Panc1 (cell line): ENCODE measurements at places on chromosomes 4 and X.

DNA sequence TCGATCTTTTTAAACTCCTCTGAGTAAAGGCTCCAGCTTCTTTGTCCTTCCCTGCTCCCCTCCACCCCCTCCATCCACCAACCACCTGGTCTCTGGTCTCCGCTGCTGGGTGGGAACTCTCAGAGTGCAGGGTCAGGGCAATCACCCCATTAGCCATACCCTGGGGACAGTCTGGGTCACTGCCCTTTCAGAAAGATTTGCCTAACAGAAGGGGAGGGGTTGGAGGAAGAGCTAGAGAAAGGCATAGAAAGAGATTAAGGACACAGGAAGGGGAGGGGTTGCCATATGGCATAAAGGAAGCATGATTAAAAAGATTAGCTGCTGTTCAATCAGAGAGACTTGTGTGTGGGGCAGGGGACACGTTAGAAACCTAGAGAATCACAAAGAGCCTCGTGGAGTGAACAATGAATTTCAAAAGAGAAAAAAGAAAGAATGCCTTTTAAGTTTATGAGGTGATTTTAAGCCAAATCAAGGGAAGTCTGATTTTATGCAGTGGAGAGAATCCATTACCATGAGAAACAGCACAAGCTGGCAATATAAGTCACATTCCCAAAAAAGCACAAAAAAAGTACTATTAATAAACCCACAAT is 115.5 kb upstream of the ACSL4 start:
- no peak for DNase-seq

DNA sequence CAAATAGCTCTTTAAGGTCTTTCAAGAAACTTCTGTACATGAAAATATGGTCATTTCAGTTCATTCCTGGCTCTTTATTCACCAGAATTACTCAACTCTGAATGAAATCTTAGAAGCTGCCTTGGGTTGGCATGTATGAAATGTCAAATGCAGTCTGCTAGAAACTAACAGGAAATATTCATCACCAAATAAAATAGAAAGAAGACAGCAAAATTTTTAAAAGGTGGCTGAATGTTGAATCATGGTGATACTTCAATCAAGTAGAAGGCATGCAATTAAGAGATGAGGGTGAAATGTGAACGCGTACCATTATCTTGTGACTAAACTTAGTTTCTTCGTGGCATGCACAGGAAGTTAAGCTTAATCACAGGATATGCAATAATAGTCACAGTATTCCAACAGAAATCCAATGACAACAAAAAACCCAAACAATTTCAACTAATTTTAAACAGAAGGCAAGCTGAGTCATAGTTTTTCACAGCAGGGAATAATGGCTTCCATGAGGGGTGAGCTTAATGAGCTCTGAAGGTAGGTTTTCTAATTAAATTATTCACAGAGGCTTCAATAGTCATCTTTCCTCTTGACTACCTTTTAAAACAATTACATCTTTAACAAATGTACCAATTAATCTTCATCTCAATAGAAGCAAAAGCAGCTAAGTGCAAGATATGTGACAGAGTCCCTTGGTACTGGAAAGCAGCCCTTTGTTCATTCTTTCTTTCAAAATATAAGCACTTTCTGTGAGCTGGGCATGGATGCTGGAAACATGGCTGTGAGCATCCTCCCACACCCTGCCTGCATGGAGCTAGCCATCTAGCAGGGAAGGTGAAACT is 44.5 kb downstream of the SCFD2 start:
- DNase-seq = peak; percentile 22

GRCh38 chrX:17187136-17187756 is 187.8 kb upstream of the NHS start:
- DNase-seq = no peak

DNA sequence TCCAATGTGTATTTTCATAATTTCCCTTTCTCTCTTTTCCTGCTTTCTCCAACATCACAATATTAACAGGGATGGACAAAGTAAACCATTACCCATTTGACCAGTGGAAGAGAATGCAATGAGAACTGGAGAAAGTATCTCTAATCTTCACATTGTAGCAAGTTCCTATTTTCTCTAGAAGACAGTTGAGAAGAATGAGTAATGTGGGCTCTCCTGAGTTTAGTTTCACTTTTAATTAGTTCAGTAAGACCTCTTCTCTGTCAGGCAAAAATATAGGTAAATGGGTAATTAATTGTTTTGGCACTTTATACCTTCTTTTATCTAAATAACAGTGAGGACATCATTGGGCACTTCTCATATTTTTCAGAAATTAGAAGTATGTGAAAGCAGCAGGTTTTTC is 602.0 kb downstream of the GLUD2 start:
- DNase-seq = no peak

GRCh38 chrX:100673397-100673953 is 29.5 kb downstream of the SRPX2 start:
- no peak for DNase-seq

DNA sequence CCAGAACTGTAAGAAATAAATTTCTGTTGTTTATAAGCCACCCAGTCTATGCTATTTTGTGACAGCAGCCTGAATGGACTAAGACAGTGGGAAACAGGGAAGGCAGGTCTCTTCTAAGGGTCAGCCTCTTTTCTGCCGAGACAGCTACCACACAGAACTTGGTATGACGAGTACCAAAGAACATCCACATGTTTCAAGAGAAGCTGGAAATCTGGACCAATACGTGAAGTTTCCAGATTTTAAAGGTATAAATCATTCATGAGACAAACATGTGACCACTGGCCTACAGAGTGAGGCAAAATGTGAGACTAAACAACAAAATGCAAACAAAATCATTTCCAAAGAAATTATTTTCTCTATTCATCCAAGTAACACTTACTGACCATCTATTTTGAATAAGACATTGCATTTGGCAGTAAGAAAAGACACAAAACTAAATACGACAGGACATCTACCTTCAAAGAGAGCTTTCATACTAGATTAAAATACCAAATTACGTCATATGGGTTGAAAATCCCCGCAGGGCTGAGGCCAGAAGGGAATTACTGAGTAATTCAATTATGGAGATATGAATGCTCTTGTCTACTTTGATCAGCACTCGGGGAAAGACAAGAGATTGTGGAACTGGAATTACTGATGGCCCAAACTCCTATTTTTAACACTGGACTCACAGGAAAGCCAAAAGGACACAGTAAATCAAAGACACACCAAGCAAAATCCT is 7.2 kb downstream of the SCARB2 start:
- DNase-seq = no peak

DNA sequence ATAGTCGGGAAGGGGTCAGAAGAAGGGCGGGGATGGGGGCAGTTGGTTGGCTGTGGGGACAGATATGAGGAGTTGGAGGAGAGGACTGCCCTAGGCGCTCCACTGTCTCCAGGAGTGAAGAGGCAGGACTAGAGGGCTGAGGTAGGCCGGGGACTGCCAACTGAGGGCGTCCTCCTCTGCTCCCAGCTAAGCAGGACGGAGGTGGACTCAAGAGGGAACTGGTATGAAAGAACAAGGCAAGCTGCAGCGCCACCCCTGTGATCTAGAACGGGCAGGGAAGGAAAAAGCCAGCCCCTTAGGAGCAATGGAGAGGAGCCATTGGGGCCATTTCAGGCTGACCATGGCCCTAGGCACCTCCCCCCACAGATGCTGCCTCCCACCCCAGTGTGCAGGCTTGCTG is 14.0 kb downstream of the BEND2 start:
- DNase-seq = no peak

GRCh38 chr4:20430259-20430941 is 178.7 kb downstream of the SLIT2 start:
- no peak for DNase-seq

GRCh38 chr4:175109933-175110332 is 191.8 kb downstream of the ADAM29 start:
- DNase-seq = no peak

DNA sequence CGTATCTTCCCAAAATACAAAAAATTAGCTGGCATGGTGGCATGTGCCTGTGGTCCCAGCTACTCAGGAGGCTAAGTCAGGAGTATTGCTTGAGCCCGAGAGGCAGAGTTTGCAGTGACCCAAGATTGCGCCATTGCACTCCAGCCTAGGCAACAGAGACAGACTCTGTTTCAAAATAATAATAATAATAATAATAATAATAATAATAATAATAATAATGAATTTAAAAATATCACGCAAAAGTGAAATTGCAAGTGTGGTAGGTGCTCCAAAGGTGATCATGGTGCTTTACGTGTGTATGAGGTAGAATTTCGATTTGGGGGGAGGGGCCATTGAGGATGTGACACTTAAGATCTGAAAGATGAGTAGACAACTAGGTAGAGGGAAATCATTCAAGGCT is 4.9 kb upstream of the HPSE start:
- no peak for DNase-seq

DNA sequence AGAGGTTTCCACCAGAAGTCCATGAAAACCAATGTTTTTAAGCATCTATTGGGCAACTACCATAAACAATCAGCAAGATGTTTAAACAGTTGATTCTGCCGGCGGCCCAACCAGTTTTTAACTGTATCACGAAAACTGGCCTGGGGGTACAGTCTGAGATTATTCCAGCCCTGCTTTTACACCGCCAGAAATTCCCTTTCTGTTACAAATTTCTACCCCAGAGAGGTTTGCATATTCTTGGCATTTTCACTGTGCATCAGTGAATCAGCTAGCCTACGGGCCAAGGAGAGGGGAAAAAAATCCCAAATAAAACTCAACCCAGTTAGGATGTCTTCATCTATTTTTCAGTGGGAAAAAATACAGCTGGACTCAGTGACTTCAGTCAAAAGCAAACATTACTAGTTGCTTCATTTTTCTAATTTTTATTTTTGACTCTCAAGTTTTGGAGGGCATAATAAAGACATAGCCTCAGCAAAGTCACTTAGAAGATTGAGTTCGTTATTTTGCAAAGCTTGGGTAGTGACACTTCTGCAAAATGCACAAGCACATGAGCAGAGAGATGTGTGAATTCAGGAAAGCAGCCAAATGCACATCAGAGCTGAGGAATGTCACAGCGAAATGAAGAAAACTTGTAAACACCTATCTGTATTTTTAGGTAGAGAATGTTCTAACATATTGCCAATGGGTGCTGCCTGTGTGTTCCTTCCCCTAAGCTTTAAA is 167.8 kb upstream of the GK2 start:
- DNase-seq = no peak

GRCh38 chr4:138650929-138651448 is 364.6 kb upstream of the NOCT start:
- DNase-seq = no peak

DNA sequence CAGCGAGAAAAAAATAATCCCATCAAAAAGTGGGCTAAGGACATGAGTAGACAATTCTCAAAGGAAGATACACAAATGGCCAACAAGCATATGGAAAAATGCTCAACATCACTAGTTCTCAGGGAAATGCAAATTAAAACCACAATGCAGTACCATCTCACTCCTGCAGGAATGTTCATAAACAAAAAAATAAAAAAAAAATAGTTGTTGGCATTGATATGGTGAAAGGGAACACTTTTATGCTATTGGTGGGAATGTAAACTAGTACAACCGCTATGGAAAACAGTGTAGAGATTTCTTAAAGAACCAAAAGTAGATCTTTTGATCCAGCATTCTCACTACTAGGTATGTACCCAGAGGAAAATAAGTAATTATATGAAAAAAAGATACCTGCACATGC is 508.3 kb upstream of the MAGEB2 start:
- DNase-seq = no peak

- DNase-seq = no peak
These were observed 40.3 kb upstream of the GRPEL1 start for GRCh38 chr4:7108046-7108625.
